ENCODE measurements at places on chromosomes 6 and 20.

DNA sequence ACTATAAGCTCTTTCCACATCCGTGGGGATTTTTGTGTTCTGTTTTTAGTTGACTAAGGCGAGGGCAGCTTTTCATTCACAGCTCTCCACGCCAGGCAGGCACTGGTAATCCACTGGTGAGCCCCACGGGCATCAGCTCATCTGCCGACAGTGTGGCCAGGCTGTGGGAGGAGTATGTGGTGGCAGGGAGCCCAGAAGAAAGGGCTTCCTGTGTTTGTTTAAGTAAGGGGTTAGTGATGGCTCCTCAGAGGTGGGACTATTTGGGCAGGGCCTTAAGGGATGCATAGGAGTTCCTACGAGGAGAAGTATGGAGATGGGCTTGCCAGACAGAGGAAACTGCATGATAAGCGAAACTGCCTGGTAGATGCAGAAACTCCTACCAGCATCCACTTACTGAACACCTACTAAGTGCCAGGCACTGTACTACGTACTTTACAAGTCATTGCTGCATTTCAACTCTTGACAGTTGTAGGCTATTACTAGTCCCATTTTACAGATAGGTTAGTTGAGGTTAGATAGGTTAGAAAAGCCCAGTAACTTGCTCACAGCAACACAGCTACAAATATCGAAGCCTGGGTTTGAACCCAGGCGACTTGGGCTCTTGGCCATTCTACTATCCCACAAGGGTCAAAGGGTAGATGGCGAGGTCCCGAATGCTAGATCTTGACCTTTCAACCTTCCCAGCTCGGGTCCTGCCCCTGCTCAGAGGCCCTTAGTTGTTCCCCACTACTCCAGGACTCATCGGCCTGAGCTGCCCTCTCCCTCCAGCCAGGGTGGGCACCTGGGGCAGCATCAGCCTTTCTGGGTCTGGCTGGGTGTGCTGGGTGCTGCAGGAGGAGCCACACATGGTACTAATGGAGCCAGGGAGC lies 55.1 kb downstream of the CEBPB start:
- no peak for DNase-seq

GRCh38 chr20:3106658-3107463 lies 22.3 kb upstream of the AVP start:
- DNase-seq = no peak

DNA sequence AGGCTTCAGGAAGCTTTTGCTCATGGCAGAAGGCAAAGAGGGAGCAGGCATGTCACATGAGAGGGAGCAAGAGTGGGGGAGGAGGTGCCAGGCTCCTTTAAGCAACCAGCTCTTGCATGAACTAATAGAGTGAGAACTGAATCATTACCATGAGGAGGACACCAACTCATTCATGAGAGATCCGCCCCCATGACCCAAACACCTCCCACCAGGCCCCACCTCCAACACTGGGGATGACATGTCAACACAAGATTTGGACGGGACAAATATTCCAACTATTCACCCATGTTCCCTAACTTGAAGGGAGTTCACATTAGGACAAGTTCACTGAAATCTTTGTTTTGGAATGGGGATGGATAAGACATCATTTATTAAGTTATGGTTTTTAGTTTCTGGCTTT lies 155.2 kb upstream of the ESR1 start:
- DNase-seq = no peak

DNA sequence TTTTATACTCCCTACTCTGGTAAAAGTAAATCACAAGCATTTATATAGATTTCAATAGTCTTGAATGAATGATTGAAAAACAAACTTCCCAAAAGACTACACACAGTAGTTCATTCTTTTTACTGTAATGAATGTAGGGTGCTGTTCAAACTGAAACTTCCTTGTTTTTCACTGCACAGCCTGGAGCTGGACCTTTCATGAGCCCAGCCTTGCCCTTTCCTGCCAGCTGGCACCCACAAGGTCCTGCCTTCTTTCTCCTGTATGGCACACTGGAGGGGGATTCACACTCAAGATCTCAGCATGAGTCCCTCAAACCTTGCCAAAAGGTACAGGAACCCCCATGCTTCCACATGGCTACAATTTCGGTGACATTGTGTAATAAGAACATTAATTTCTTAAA lies 50.9 kb downstream of the COL12A1 start:
- DNase-seq = no peak

DNA sequence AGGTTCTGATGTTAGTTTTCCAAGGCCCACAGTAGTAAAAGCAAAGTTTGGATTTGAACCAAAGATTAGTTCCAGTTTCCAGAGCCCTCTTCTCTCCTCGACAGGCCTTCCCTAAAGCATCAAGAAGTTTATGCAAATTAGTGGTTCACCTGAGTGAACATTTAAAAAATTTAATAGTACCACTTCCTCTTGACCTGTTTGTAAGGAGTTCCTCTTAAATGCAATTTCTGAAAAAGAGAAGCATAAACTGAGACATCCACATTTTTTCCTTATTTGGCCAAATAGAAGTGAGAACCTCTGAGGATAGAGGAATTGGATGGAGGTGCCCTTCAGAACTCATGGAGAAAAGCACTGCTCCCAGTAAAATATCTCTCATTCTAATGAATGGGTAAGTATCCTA lies 1.2 kb upstream of the DSE start:
- no peak for DNase-seq

- DNase-seq = no peak
Measured at GRCh38 chr6:88666901-88667300, 296.5 kb downstream of the RNGTT start.

DNA sequence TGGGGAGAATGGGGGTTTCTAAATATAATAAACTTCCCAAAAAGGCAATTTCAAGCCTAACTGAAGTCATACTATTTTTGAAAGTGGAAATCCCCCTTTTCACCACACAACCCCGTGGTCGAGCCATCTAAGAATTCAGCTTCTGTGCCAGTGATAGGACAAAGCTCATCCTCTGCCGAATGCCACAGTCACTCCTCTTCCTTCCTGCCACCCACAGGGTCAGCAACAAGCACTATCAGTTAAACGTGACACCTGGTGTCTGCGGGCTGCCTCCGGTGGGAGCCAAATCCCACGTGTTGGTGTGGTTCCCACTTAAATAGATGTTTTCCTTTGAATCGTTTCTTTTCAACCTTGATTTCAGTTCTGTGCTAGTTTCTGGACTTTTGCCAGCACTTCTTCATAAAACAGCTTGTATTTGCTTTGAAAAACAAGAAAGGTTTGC lies 60.7 kb downstream of the TNFAIP3 start:
- peak; percentile 69 for DNase-seq

DNA sequence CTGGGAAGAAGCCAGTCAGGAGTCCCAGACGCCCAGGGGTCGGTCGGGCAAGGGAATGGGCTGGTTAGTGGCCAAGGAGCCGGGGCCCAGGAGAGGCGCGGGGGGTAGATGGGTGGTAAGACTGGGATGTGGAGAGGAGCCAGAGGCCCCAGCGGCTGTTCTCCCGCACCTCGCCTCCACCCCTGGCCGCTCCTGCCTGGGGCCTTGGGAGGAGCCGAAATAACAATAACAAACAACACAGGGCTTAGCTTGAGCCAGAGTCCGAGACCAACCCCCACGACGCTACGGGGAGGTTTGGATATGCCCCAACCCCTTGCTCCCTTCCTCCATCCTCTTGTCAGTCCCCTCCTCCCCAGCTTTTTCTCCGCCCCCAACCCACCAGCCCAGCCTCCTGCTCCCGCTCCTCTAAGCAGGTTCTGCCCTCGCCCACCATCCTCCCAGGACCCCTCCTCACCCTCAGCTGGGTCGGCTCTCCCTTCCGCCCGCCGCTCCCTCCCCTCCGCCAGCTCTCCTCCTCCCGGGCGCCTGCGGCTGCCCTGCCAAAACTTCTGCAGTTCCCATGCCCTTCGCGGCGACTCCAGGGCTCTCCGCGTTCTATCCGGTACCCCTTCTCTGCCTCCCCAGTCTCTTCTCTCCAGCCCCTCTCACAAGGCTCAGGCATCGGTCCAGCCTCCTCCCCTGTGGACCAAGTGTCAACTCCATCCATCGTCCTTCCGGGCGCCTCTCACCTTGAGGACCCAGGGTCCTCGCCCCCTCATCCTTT lies 1.1 kb downstream of the RNF39 start:
- no peak for DNase-seq

Measured in stimulated activated CD4-positive, alpha-beta T cell treated with anti-CD3 and anti-CD28 coated beads, Interleukin-4, amount 100 ng/mL, for 1 hour (primary cell).